ENCODE measurements at places on chromosomes 12 and 14.

GRCh38 chr12:130572553-130572952, 143.5 kb downstream of the RIMBP2 start:
- no peak overlapping the region for H3K27ac ChIP-seq
- no peak overlapping the region for H3K4me3 ChIP-seq
- no peaks in the 10 kb centered on the region for H3K4me1 ChIP-seq
- H3K27me3 ChIP-seq = no peaks in the 10 kb centered on the region
- H3K36me3 ChIP-seq = no peaks in the 10 kb centered on the region
- DNase-seq = no peak

GRCh38 chr12:68532204-68532886, 78.4 kb upstream of the RAP1B start:
- H3K27ac ChIP-seq = no peak overlapping the region
- no peaks in the 10 kb centered on the region for H3K27me3 ChIP-seq
- DNase-seq = no peak
- no peak overlapping the region for H3K4me3 ChIP-seq

GRCh38 chr14:31263485-31264133, 56.0 kb upstream of the HECTD1 start:
- H3K4me1 ChIP-seq = peaks cover 4% of the 10 kb centered on the region
- no peaks in the 10 kb centered on the region for H3K36me3 ChIP-seq
- no peak for DNase-seq
- H3K27ac ChIP-seq = no peak overlapping the region
- peaks cover 3% of the 10 kb centered on the region for H3K27me3 ChIP-seq
- no peak overlapping the region for H3K4me3 ChIP-seq

DNA sequence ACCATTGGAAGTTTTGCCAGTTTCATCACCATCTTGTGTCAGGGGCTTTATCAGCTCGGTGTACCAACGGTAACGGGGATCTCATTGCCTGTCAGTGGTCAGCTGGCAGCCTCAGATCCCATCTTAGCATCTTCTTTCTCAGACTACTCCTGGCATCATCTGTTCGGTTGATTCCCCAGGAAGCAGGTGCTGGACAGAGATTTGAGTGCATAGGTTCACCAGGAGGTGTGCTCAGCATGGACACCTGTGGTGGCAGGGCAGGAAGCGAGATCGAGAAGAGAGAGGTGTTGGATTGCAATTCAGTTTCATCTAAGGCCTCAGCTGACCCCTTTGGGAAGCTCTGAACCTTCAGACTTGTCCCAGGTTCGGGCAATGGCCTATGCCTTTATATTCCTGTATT, 76.0 kb downstream of the C12orf75 start:
- H3K4me3 ChIP-seq = no peak overlapping the region
- H3K4me1 ChIP-seq = peaks cover 5% of the 10 kb centered on the region

GRCh38 chr12:21678959-21679358, 21.3 kb upstream of the LDHB start:
- H3K27ac ChIP-seq = no peak overlapping the region
- no peaks in the 10 kb centered on the region for H3K4me1 ChIP-seq
- H3K4me3 ChIP-seq = no peak overlapping the region
- H3K27me3 ChIP-seq = peaks cover 4% of the 10 kb centered on the region
- H3K36me3 ChIP-seq = no peaks in the 10 kb centered on the region

GRCh38 chr12:1552911-1553491, 41.4 kb downstream of the FBXL14 start:
- H3K36me3 ChIP-seq = peaks cover 4% of the 10 kb centered on the region
- peaks cover 6% of the 10 kb centered on the region for H3K4me1 ChIP-seq
- no peak overlapping the region for H3K27ac ChIP-seq
- H3K4me3 ChIP-seq = no peak overlapping the region
- no peaks in the 10 kb centered on the region for H3K27me3 ChIP-seq

- H3K27me3 ChIP-seq = peaks cover 13% of the 10 kb centered on the region
- no peak for DNase-seq
- no peak overlapping the region for H3K27ac ChIP-seq
- H3K4me3 ChIP-seq = no peak overlapping the region
- no peaks in the 10 kb centered on the region for H3K4me1 ChIP-seq
Observed at GRCh38 chr12:67211029-67211428, 58.1 kb upstream of the CAND1 start.

GRCh38 chr12:96084624-96085023, 49.2 kb upstream of the LTA4H start:
- DNase-seq = no peak
- no peak overlapping the region for H3K27ac ChIP-seq

DNA sequence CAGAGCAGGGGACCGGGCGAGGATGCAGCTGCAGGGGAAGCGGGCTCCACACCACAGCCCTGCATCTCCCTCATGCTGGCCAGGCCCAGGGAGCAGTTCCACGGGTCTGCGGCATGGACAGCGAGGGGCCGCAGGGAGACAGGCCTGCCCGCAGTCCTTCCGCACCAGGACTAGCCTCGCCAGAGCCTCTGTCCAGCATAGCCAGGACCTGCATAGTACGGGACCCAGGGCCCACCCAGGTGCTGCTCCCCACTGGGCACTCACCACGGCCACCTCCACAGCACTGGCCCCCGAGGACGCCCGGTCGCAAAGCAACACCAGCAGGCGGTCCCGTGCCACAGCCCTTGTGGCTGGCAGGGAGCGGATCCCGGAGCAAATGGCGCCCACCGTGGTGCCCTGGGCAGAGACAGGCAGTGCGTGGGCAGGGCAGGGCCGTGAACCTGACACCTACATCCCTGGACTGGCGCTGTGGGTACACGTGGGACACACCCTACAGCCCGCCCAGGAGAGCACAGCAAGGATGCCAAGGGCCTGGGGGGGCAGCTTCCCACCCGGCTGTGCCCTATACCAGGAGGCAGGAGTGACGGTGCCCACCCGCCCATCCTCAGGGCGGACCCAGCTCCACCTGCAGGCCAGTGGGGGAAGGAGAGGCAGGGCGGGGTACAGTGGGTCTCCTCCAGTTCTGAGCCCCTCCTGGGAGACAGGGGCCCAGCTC, 23.8 kb downstream of the JAG2 start:
- peaks cover 1% of the 10 kb centered on the region for H3K27me3 ChIP-seq
- no peaks in the 10 kb centered on the region for H3K36me3 ChIP-seq
- H3K27ac ChIP-seq = no peak overlapping the region
- no peak overlapping the region for H3K4me3 ChIP-seq
- no peaks in the 10 kb centered on the region for H3K4me1 ChIP-seq

DNA sequence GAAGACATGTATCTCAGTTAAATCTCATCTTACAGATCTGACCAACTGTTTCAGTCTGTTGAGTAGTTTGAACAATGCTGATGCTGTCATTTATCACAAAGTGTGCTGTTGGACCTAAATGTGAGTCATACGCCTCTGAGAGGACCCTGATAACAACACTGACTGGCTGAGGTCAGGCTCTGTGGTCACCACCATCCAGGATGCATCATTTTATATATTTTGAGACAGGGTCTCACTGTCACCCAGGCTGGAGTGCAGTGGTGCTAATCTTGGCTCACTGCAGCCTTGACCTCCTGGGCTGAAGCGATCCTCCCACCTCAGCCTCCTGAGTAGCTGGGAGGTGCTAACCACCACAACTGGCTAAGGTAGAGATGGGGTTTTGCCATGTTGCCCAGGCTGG, 181.0 kb upstream of the RGS6 start:
- no peak overlapping the region for H3K27ac ChIP-seq
- no peak for DNase-seq
- H3K4me3 ChIP-seq = no peak overlapping the region
- H3K4me1 ChIP-seq = no peaks in the 10 kb centered on the region
- peaks cover 2% of the 10 kb centered on the region for H3K36me3 ChIP-seq
- no peaks in the 10 kb centered on the region for H3K27me3 ChIP-seq

DNA sequence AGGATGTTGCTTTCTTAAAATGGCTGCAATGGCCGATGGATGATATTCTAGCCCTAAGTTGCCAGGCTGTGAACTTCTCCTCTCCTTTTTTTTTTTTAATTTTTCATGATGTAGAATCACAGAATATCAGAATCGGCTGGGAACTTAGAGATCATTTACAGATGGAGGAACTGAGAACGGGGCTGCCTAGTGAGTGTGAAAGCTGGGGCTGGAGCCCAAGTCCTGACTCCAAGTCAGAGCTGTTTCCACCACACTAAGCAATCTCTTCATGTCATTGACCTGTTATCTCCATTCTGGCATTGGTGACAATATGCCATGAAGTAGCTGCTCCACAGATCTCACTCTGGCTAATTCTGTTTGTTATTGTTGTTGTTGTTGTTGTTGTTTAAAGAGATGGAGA, 121.7 kb downstream of the SLC38A1 start:
- no peak for DNase-seq
- peaks cover 3% of the 10 kb centered on the region for H3K4me1 ChIP-seq
- peaks cover 15% of the 10 kb centered on the region for H3K27me3 ChIP-seq
- no peak overlapping the region for H3K4me3 ChIP-seq
